ENCODE measurements at places on chromosomes 1 and 21.

GRCh38 chr1:208893251-208893650, 649.1 kb upstream of the PLXNA2 start:
- DNase-seq = no peak

- no peak for DNase-seq
Measured at GRCh38 chr21:36535618-36536241, 55.8 kb upstream of the CLDN14 start.

DNA sequence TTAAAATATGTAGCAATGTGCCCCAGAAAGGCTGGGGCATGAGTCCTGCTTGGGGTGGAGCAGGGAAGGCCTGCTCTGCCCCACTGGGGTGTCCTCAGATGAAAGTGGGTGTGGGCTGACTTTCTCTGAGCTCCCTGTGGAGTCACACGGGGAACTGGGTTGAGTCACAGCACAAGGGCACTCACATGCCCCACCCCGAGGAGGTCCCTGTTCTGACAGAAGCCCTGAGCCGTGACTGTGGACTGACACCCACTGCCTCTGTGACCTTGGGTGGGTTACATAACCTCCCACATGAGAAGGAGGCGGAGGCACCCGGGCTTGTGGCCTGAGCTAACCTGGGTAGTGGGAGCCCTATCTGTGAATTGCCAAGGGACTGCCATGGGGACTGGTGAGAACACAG, 52.5 kb upstream of the TINAGL1 start:
- DNase-seq = no peak

DNA sequence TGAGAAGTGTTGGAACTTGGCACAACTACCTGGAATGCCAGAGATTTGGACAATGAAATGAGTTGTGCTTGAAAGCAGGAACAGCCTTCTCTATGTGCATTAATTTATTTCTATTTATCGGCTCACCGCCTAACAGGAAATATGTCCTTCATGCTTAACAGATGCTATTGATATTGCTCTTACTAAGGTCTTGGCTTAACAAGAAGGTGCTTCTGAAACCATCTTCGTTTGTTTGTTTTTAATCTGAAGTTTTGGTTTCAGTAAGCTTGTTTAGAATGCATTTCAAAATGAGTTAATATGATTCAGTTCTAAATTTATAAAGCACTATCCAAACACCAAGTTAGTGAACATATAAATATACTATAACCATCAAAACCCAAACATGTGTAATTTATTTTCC, 898.3 kb upstream of the B3GALT2 start:
- DNase-seq = no peak

DNA sequence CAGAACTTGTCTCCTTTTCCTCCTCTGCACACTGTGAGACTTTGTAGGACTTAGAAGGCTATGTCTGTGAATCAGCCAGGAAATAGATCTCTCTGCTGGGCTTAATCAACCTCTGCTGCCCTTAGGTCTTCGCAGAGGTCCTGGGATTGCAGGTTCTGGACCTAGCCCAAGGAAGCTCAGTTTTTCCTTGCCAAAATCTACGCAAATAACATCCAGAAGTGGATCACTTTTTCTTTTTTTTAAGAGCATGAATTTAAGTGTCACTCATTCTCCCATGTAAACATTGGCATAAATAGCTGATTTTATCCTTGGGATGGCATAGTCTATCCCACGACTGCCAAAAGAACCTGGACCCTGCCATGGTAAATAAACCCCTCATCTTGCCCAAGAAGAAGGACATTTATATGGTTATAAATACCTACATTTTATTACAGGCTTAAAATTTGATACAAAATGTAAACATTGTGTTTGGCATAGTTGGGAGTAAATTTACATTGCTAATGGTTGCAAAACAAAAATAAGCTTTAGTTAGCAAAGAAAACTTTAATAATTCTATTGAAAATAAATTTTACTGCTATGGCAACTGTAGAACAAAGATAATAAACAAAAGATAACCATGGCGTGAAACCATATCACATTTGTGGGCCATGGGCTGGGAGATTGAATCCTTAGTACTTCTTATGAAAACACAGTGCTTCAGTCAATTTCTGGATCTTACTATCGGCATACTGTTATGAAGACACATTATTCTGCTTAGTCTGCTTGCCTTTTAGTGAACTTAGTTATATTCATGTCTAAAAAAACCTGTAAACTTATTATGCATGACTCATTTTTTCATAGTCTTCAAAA, 24.5 kb upstream of the DISC1 start:
- no peak for DNase-seq

DNA sequence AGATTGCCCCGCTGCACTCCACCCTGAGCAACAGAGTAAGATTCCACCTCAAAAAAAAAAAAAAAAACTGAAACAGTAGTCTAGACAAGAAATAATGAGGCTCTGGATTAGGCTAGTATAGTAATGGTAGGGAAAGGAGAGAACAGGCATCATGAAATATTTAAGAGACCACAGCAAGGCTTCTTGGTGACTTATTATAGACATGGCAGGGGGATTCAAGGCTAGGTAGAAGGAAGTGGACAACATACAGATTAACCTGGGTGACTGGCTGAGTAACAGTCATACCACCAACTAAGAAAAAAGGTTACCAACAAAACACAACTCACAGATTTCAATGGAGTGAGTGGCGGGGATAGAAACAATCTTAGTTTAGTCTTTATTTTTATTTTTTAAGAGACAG, 8.3 kb downstream of the NVL start:
- DNase-seq = no peak

GRCh38 chr1:28199328-28200233, 23.1 kb upstream of the PTAFR start:
- DNase-seq = peak; percentile 30

DNA sequence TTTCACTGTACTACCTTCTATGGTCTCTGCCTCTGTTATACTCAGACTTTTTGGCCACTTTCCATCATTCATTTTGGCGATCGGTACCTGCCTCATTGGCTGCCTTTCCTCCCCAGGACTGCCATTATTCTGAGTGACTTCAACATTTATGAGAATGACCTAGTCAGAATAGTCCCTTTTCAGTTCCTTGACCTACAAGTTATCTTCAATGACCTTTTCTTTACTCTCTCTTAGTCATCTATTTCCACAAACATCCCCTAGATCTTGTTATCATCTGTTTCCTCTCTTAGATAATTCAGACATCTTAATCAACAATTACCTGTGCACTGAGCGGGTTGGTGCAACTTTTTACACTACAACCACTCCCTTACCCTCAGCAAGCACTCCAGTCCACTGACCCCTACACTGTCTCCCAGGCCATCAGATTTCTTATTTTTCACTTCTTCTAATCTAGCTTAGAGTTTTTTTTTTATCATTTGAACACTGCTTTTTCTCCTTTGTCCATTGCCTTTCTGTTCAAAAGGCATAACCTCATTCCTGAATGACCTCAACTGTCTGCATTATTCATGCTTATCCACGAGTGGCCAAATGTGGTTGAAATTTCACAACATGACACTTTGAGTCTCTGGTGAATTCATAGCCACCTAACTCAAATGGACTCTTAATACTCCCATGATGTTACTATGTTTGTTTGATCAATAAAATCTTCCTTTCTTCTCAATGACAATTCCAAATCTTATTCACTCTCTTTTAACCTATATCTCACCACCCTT, 112.7 kb downstream of the HMCN1 start:
- DNase-seq = no peak

DNA sequence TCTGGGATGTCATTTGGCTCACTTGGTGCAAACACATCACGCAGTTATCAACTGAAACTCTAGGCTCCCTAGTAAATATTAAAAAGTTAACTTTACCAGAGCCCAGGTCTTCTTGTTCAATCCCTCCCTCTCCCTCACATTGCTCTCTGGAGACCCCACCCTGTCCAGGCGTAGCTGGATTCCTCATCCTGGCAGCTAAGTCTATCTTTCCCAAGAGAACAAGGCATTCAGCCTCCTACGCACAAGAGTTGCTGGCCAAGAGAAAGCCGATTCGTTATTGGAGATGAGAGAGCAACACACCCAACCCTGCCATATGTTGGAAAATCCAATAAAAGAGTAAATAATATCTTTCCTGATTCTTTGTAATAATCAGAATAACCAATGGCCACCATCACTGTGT, 117.9 kb downstream of the SLC30A10 start:
- no peak for DNase-seq

DNA sequence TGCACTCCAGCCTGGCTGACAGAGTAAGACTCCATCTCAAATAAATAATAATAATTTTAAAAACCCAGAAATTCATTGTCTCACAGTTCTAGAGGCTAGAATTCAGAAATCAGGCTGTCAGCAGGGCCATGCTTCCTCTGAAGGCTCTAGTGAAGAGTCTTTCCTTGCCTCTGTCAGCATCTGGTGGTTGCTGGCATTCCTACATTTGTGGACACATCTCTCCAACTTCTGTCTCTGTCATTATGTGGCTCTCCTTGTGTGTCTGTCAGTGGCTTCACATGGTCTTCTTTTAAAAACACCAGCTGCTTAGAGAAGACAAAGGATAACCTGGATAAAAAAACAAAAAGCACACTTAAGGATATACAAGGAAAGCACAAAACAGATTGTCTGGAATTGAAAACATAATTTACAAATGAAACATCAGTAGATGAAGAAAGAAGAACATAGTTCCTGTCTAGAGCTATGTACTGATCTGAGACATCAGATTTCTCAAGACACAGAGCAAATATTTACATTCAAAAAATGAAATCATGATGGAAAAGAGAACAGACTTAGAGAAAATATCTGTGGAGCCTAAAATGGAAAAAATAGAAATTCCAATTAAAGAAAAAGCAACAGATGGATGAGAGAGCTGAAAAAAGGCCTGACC, 32.7 kb upstream of the ASB17 start:
- no peak for DNase-seq

DNA sequence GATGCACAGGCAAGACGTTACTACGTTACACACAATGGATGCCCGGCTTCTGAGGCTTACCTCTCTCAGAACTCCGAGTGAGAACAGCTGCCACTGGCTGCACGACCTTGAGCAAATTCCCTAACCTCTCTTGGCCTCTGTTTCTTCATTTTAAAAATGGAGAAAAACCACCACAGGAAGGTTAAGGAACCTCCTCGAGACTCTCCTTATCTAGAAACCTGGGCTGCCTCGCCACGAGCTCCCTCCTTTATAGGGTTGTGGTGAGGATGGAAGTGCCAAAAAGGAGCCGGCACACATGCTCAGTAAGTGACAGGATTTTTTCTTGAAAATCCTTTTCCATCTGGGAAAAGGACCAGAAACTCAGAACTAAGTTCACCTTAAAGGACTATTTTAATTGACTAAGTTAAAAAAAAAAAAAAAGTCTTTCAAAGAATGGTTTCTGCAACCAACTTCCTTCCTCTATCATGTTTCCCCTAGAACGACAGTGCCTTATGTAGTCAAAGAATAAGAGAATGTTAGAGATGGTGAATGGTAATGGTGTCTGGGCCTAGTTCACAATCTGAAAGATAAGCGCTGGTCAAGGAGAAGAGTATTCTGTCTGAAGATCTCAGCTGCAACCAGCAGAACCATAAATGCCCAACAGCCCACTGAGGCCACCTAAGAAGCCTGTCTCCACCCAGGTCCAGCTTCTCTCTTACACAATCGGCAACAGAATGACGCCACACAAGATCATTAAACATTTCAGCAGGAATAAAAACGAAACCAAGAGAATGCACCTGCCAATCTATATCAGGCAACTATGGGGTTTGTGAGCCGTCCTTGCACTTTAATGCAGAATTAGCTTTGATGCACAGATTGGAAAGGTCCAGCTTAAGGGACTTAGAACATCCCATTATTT, 64.9 kb downstream of the SLC45A1 start:
- DNase-seq = no peak

DNA sequence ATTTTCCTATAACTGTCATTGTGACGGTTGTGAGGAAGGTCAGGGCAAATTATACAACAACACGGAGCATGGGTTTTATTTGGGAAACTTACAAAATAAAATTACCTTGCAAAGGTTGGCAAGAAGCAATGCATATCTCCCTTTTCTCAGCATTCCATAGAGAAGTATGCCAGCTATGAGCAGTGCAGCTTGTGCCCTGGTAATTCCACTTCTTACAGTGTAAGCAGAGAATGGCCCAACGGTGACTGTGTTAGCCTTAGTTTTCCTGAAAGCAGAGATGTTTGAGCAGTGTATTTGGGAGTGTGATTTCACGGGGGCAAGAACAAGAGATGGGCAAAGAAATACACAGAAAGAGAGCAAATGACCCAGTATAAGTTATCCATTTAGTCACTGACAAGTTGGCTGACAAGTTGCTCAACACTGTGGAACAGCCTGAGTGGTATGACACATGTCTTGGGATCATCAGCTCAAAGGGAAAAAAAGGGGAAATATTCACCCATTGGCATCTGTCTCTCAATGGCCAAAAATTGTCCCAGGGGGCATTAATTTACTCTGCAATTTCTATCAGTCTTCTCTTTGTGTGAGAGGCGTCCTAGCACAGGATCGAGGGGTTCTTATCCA, 210.9 kb upstream of the NRIP1 start:
- DNase-seq = no peak

DNA sequence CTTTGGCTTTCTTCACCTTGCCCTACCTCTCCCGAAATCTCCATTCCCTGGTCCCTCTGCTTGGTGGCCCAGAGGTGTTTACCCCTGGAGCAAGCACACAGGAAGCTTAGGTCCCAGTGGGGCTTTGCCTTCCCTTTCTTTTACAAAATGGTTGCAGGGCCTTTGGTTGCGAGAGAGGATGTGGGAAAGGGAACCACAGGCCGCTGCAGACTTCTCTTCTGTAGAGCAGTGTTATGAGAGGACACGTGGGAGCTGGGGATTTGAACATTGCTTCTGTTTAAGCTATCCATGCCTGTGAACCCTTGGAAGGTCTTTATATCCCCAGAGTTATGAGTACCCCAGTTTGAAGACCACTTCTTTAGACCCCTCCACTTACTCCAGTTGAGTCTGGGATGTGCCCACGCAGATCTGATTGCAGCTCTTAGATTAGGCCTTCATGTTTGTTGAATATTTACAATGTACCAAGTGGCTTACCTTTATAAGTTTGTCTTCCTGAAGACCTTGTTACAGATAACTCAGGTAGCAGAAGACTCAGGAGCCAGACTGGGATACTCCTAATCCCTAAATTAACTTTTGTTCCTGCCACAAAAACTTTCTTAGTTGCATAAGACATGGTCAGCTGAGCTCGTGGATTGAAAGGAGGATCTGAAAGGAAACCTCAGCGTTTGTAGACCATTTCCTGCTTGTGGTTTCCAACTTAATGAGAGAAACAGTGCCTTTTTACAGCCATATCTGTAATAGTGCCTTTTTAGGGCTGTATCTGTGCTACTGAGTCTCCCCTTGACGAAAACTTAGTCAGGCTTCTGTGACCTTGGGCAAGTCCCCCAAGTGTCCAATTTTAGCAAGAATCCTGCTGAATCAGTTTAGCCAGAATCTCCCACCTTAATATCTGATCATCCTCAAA, 21.9 kb upstream of the IVNS1ABP start:
- DNase-seq = no peak

- no peak for DNase-seq
Measured at GRCh38 chr1:30513396-30514136, 209.8 kb downstream of the MATN1 start.

- no peak for DNase-seq
Measured at GRCh38 chr1:55047611-55048010, 8.3 kb downstream of the PCSK9 start.
